ENCODE measurements at places on chromosomes 1 and 21.

- peak; percentile 94 for DNase-seq
Observed at GRCh38 chr1:200669314-200670241, at the start of gene DDX59. DDX59 (minus strand) TSS chr1:200669907; CDS start chr1:200666740, 3,167 bp downstream.

GRCh38 chr1:180020017-180020416 lies 65.4 kb downstream of the CEP350 start:
- DNase-seq, result no peak

- DNase-seq, result no peak
Observed at GRCh38 chr1:165674599-165674998, 23.8 kb downstream of the ALDH9A1 start.

DNA sequence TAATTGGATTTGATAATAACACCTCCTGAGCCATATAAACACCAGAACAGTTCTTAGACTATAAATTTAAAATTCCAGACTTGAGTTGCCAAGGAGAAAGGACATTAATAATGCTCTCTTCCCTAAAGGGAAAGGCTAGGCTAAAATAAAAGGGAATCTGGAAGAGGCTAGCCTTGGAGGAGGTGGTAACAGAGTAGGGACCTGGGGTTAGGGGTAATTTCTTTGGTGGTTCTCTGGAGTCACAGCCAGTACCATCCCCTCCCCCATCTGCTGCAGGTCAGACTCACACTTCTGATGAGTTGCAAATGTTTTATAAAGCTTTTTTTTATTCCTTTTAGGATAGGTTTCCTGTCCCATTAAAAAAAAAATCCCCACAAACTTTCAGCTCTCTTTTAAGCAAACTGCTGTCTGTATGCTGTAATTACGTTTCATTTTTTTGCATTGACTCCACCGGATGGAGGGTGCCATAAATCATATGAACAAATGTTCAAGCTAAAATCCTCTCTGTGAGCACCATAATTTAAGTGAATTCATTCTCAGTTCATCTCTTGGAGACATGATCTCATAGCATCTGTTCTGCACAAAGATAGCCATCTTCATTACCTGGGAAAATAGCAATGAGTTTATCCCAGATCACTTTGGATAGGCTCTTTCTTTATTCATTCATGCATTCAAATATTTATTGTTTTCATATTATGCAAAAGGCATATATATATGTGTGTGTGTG lies 379.6 kb downstream of the TTLL7 start:
- DNase-seq, result no peak

- no peak for DNase-seq
Observed at GRCh38 chr1:246526380-246526779, 19.3 kb upstream of the SMYD3 start.

GRCh38 chr1:2358072-2358471 lies 33.3 kb downstream of the MORN1 start:
- no peak for DNase-seq

GRCh38 chr1:119254067-119254720 lies 113.7 kb upstream of the WARS2 start:
- no peak for DNase-seq

DNA sequence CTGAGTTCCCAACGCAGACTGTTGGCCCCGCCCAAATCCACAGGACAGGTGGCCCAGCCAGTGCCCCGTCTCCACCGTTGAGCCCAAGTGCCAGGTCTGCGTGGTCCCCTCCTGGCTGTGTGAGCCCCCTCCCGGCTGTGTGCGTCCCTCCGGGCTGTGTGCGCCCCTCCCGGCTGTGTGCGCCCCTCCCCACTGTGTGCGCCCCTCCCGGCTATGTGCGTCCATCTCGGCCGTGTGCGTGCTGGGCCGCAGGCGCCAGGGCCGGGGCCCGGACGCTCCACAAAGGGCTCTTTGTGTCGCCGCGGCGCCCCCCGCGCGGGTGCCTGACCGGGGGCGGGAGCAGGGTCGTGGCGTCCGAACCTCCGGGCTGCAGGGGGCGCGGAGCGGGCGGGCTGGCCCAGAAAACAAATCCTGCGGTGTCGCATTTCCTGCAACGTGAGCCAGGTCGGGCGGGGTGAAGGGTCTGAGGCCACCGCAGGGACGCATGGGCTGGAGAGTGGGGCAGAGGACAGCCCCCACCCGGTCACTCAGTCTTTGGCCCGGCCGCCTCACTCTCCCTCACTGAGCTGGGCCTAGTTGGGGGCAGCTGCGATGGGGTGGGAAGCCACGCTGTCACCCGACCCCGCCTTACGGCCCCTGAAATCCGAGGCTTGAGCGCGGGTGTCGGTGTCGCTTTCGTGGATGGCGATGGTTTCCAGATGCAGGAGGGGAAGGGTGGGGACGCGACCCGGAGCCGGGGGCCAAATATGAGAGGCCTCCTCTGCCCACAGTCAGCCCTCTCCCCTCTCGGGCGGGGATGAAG lies 18.8 kb downstream of the TNFRSF25 start:
- DNase-seq, result no peak

- no peak for DNase-seq
Observed at GRCh38 chr1:92037400-92037799, 7.6 kb downstream of the EPHX4 start.

GRCh38 chr1:66732407-66733166 lies 19.7 kb upstream of the DYNLT5 start:
- no peak for DNase-seq

GRCh38 chr1:14580986-14581385 lies 17.5 kb upstream of the KAZN start:
- DNase-seq, result no peak

Data from stimulated activated CD4-positive, alpha-beta T cell treated with anti-CD3 and anti-CD28 coated beads, TNF-alpha, amount 100 ng/mL, for 24 hours (primary cell).